HCEC 1CT (cell line): ENCODE measurements at places on chromosomes 7 and 10.

- peak; percentile 43 for DNase-seq
Observed at GRCh38 chr10:102434394-102435132, 2.2 kb upstream of the CUEDC2 start.

DNA sequence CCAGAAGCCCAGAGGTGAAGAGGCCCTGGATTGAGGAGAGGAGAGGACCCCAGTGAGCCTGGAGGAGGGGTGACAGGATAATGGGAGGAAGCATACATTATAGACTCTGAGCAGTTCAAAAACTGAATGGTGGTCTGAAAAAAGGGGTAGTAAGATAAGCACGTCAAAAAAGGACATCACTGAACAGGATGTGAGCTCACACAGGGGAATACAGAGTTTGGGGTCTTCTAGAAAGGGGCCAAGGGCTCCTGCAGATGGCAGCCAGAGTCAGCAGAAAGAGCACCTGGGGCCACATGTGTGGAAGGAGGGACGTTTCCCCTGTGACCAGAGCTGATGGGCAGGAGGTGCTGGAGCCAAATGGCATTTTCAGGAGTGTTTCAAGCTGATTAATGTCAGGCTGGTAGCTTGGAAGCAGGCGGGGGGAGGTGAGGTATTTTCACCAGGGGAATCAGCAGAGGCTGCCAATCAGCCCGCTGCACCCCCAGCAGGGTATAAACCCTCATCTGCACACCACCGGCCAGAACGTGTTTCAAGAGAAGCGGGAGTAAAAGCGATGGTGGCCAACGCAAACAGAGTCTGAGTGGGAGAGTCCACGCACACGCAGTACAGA, 85.8 kb downstream of the TNS3 start:
- DNase-seq: no peak

- DNase-seq: no peak
Observed at GRCh38 chr7:101635484-101635883, 6.4 kb upstream of the MYL10 start.

- no peak for DNase-seq
Observed at GRCh38 chr10:101649525-101650085, 45.4 kb downstream of the FBXW4 start.

- no peak for DNase-seq
Observed at GRCh38 chr7:140008755-140009610, 53.8 kb downstream of the PARP12 start.

DNA sequence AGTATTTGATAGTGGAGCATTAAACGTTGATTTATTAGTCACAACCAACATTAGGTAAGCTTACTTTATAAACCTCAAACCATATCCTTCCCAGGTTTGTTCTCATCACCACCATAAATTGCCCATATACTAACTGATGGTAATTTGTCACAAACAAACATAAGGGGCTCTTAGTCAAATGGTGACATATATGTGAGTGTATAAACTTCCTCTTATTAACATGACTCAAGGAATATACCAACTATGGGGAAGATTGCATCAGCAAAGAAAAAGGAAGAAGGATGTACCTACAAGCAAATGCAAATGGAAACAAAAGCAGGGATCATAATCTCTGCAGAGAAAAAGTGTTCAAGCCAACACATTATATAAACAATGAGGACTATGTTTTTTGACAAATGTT, 418.2 kb upstream of the AKR1E2 start:
- DNase-seq: peak; percentile 90

GRCh38 chr7:42913591-42913990, 1.7 kb upstream of the C7orf25 start:
- no peak for DNase-seq

- peak; percentile 34 for DNase-seq
Observed at GRCh38 chr10:61901829-61902444, 438 bp downstream of the ARID5B start.

- no peak for DNase-seq
Observed at GRCh38 chr10:7090529-7090928, 320.3 kb downstream of the SFMBT2 start.

DNA sequence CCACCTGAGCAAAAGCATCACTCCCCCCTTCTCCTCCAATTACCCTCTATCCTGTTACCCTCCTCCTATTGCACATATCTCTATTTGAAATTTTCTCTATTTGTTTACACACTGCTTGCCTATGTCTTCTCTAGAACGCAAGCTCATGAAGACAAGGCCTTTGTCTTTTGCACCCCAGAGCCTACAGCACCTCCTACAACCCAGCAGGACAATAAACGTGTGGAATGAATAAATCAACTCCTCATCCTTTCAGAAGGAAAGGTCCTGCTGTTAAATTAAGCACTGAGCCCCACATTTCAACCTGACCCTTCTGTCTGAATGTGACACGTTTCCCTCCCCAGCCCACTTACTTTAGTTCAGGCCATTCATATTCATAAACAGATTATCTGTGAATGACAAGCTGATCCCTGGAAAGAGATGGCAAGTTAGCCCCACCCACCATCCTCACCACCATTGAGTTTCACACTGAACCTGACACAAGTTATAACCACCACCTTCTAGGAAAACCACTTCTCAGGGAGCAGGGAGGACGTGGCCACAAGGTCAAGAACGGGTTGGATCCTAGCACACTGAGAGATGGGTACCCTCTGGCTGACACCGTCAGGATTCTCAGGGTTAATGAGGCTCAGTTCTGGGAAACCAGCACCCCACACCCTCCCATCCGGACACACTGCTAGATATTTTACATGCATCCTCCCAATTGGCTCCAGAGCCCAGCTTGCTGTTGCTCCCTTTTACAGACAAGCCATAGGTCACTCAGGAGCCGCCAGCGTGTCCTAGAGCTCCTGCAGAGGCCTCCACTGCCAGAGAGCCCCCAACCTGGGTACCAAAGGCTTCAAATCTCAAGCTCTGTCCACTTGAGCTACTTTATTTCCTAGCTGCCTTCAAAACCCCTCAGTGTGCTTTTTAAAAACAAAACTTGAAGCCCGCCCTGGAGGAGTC, 934 bp downstream of the PRTFDC1 start:
- DNase-seq: peak; percentile 53

DNA sequence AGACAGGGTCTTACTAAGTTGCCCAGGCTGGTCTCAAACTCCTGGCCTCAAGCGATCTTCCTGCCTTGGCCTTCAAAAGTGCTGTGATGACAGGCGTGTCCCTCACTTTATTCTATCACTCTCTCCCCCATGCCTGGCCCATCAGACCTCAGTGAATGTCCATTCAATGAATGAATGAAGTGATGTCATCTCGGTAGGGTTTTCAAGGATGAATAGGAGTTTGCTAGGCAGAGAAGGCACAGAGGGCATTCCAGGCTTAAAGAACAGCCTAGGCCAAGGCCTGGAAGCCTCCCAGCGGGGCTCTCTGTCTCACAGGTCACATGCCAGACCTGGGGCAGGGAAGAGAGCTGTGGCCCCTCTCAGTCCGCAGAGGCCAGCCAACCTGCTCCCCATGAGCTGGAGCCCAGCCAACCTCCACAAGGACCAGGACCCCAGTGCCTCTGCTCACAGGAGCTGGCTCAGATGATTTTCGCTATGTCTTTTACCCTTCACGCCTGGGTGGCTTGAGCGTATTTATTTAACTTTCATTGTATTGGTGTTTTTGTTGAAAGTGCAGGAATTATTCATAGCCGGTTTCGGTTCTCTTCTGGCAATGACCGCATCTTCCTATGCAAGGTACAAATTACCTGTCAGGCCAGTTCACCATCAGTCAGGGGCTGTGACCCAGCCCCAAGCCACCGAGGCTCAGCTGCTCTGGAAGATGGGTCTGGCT, 11.8 kb upstream of the TNRC18 start:
- no peak for DNase-seq

GRCh38 chr10:128498378-128498730, 372.1 kb upstream of the MKI67 start:
- no peak for DNase-seq

DNA sequence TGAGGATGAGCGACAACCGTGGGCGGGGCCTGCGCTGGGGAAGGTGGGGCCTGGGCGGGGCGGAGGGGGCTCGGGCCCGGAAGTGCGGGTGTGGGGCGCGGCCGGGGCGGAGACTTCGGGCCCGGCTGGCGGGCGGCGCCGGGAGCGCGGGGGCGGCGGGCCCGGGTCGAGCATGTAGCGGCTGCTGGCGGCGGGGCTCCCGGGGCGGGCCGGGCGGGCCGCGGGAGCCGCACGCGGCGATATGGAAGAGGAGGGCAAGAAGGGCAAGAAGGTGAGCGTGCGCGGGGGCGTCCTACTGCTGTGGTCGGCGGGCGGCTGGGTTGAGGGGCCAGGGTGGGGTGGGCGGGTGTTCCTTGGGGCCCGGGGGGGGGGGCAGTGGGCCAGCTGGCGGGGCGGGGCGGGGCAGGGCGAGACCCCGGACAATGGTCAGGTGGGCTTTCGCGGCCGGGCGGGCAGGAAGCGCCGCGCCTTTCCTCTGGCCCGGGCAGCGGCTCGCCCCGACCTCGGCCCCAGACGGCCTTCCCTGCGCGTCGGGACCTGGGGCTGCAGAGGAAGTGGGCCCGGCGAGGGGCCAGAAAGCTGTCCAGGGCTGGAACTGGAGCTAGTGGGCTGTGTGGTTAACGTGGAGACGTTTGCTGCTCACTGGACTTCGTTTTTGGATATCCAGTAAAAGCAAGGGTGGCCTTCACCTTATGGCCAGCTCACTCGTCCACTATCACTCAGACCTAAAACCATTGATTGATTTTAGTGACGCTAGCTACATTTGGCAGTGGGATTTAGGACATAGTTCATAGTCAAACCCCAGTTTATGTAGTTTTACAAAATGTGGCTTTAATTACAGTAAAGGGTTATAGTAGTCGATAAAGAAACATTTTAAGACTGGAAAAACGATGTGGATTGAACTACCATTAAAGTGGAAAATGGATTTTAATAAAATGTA, at the start of gene CCM2:
CCM2 (plus strand) TSS at position 109 of the 940 bp plus-strand sequence; CDS start at position 242, 133 bp downstream.
- peak; percentile 58 for DNase-seq

- no peak for DNase-seq
Observed at GRCh38 chr7:36348771-36349170, 40.9 kb upstream of the ANLN start.

DNA sequence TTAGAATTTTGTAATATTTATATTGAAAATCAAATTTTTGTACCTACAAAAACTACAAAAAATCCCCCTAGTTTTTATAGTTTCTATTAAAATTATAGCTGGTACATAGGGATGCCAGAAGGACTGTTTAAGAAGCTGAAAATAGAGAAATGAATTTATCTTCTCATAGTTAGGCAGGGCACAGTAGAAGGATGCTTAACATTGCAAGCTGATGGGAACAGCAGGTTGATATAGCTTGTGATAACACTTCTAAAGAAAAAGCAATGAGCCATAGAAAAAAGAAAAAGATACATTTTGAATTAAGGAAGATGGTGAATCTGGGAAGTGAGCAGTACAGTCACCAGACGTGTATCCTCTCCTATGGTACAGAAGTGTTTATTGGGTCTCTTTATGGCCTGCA, 32.0 kb downstream of the PTEN start:
- DNase-seq: no peak

DNA sequence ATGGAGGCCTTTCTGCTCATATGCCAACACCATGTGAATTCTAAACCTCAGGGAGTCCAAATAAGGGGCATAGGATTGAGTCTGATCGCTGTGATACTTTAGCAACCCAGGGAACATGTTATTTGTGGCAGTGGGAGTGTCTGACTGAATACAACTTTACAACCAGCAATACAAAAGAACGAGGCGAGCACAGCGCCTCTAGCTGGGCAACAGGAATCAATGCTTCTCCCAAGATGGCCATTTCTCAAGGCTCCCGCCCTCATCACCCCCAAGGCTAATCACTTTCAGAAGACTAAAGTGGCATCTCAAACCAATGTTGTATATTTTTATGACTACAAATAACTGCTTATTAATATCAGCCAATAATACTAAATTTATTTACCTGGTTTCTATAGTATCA, 28.1 kb downstream of the YWHAG start:
- no peak for DNase-seq

DNA sequence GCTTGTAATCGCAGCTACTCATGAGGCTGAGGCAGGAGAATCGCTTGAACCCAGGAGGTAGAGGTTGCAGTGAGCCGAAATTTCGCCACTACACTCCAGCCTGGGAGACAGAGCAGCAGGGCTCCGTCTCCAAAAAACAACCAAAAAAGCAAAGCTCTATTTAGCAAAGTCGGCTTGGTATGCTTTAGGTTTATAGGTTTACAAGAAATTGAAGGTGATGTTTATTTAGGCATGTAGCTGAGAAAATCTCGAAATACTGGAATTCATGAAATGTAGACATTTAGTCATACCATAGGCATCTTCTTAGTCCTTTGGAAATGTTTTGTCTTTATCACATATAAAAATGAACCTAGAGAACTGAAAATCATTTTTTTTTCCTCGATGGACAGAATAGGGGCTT, 453.8 kb upstream of the ANKRD30A start:
- peak; percentile 39 for DNase-seq

DNA sequence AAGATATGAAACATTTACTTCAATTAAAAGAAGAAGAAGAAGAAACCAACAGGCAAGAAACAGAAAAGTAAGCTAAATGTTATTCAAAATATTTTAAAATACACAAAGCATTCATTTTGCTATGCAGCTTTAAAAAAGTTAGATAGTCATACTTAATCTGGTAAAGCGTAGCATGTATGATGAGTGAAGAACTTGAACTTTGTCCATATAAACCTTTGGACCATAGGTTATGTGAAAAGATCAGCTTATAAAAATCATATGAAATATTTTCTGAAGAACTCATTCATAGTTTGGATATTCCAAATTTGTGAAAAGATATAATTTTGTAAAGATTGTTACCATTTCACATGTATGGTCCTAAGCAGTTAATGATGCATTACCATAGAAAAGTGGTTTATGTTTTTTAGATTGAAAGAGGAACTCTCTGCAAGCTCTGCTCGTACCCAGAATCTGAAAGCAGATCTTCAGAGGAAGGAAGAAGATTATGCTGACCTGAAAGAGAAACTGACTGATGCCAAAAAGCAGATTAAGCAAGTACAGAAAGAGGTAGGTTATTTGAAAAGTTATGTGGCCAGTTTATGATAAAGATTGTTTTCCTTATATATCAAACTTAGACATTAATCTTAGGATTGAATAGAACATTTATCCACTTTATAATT, 37.3 kb downstream of the KIF20B start:
- DNase-seq: no peak

GRCh38 chr10:30781670-30782121, 152.1 kb upstream of the LYZL2 start:
- DNase-seq: no peak

- no peak for DNase-seq
Observed at GRCh38 chr10:1413823-1414222, 323.5 kb downstream of the ADARB2 start.

DNA sequence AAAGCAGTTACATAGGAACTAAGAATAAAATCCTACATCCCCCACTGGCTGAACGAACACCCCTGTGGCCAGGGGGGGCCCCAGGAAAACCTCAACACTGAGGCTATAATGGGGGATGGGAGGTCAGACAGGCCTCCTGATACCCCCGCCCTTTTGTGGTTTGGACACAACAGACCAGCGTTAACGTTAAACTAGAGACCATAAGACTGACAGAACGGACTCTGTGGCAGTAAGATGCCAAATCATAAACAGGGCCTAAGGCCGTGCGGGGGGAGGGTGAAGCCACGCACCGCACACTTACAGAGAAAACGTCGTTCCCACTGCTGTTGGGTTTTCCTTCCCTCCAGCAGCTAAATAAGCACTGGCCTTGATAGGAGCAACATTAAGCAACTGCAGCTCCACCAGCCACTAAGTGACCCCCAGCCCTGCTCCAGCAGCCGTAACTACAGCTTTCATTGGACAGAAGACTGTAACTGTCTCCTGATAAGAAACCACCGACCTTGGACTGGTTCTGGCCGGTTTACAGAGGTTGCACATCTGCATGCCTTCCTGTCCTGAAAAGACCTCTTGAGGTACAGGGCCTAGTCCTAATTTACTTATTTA, 3.4 kb upstream of the PPP2R2D start:
- DNase-seq: no peak

- no peak for DNase-seq
Observed at GRCh38 chr10:125174360-125174759, 14.0 kb upstream of the CTBP2 start.

- DNase-seq: no peak
Observed at GRCh38 chr10:122637376-122637775, 62.3 kb downstream of the C10orf120 start.
